ENCODE measurements at places on chromosomes 7 and 10.

GRCh38 chr7:8274589-8274988 lies 12.6 kb upstream of the ICA1 start:
- DNase-seq = no peak

- DNase-seq = no peak
Measured at GRCh38 chr10:97468162-97468561, 22.2 kb downstream of the ZDHHC16 start.

GRCh38 chr10:12884851-12885250 lies 116.7 kb downstream of the CCDC3 start:
- DNase-seq = no peak

DNA sequence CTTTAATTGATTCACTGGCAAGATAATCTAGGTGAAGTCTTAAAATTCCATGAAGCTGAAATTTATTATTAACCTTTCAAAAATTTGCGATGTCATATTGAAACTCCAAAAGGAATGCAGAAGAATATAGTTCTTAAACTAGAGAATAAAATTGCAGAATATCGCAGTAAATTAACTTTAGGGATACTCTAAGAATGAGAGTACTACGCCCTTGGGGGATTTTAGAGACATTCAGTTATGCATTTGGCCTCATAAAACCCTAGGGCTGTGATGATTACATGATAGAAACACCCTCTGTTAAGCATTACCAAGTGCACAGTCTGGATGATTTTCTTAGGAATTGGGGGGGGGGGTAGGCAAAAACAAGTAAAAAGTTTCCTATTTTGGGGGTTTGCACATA lies 3.7 kb downstream of the WNT2 start:
- DNase-seq = no peak

- DNase-seq = no peak
Measured at GRCh38 chr10:63744060-63744941, 223.1 kb downstream of the REEP3 start.

DNA sequence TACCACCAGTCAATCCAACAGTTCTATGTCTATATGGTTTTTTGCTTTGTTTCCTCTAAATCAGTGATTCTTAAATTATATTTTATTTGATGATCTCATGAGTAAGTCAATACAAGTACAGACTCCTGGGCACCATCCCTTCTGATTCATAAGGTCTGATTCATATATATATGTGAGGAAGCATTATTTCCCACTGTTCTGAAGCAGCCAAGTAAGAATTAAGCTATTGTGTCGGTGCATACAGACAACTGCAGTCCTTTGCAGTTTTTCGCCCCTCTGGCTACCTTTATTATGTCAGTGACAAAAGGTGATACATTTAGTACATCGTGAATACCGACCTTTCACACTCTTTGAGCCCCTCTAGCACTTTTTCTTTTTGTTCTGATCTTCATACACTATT lies 1079.6 kb upstream of the C7orf33 start:
- DNase-seq = no peak

DNA sequence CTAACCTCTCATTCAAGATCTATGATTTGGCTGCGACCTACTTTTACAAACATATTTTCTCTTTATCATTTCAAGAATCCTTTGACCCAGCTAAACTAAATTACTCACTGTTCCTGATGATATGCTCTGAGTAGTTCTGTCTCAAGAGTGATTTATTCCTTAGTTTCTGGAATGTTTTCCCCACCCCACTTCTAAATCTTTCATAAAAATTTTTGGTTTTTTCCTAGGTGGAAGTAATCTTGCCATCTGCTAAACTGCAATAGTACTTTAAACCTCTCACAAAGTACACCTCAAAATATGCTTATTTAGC lies 170.8 kb downstream of the DNAJC1 start:
- no peak for DNase-seq

GRCh38 chr7:84113286-84113685 lies 81.3 kb downstream of the SEMA3A start:
- DNase-seq = no peak

DNA sequence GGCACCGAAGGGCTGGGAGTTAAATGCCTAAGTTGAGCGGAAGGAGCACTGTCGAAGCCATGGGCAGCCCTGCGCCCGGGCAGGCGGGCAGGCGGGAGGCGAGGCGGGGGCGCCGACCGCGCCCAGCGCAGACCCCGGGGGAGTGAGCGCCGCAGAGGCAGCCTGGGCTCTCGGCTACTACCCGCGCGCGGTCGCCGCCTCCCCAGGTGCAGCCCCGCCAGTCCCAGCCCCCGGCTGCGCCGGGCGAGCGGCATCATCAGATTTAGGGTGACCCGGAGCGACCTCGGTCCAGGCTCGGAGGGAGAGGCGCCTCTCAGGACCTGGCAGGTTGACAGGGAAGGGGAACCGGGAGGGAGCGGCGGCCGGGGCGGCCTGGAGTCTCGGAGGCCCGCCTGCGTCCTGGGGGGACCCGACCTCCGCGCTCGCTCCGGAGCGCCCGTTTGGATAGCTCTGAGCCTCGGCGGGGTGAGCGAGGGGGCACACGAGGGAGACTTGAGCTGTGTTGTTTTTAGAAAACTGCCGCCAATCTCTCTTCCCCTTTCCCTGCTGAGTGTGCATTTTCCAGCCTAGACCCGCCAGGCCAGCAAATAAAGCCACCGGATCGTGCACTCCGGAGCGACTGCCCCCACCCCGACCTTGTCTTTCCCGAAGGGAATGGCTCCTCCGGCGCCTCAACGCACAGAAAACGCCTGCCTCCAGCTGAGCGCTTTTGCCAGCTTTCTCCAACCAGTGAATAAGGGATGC lies 2.3 kb upstream of the NRP1 start:
- DNase-seq = peak; percentile 15

DNA sequence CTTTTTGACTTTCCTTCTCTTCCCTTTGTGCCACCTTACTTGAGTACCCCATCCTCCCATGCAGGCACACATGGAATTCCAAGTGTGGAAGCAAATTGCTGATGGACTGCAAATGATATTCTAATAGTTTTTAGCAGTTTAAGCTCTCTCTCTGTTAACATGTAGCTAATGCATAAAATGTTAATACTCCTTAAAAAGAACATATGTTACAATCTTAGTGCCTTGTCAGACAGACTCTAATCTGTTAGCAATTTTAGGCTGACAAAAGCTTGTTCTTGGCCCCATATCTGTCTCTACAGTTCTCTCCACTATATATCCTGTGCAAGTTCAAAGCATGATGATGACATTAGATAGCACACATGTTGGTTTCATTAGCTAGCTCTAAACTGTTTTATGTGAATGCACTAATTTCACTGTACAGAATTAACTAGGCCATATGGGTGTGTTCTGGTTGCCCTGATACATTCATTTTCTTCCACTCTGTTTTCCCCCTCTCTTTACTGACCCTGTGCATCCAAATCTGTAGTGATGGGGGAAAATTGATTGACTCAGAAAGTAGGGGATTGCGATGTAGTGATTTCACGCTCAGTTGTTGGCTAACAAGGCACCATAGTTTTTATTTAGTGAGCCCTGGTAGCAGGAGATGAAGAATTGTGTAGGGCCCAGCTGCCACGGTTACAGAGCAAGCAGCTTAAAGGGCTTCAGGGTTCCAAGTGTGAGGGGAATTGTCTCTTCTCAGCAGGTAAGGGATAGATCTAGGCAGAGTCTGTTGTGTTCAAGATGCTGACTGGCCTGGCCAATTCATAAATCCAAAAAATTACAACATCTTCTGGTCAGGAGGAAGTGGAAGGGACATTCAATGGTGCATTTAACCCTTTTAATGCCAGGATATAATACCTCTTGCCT lies 114.6 kb upstream of the FZD1 start:
- DNase-seq = no peak

GRCh38 chr10:86390337-86391120 lies 23.9 kb upstream of the GRID1 start:
- DNase-seq = no peak

DNA sequence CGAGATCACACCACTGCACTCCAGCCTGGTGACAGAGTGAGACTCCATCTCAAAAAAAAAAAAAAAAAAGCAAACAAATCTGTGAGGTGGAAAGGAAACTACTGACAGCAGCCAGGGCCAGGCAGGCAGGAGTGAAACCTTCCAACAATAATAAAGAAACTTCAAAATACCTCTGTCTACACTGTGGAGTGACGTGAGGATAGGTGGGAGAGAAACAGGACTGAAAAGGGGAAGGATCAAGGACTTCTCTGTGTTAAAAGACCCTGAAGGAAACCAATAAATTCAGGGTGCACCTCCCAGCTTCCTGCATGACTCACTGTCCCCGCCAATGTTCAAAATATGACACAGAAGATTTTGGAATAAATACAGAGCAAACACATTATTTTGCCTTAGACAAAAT lies 82.9 kb downstream of the KIAA1549 start:
- peak; percentile 44 for DNase-seq

DNA sequence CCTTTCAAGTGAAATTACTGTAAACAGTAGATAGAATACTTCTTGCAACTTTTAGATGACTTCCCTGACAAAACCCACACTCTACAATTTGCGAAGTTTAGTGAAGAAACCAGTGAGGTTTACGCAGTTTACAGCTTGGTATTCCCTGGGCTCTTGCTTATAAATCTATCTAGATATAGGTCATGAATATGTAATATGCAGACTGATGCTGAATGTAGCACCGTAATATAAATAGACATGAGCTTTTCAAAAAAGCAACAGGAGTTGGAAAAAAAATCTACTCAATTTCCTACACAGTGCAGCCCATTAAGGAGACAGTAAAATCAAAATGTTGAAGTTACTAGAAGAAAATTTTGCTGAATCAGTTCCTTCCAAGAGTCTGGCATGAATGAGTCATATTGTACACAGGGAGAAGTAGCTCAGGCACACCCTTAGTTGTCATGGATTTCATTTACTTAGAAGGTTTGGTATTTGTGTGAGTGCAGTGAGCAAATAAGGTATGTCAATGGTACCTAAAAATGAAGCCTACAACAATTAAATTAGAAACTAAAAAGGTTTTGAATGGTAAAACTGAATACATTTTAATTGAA lies 67.7 kb upstream of the NEUROD6 start:
- no peak for DNase-seq
